ENCODE measurements at places on chromosomes 1 and 21.

DNA sequence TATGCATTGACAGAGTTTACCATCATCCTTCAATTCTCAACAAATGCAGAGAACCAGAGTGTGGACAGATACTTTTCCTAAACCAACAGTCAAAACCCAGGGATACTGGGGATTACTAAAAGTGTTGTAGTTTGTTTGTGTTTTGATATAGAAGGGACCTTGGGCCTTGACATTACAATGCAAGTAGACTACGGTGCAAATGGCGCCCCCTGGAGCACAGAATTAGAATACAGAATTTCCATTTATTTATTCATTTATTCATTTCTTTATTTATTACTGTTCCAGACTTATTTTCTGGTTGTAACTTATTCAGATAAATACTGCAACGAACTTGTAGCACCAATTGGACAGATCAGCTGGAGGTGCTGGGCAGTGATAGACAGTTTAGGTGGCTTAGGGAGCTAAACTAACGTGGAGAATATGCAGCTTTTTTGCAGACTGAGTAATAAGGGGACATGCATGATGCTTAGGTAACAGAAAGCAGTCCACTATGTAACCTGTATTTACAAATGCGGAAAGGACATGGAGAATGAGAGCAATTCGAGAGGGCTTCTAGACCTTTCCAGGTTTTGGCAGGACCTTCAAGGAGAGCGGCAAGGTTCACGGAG, 42.6 kb downstream of the KIRREL1 start:
- DNase-seq: no peak

- peak; percentile 23 for DNase-seq
Measured at GRCh38 chr1:48236716-48237470, 14.4 kb downstream of the SLC5A9 start.

GRCh38 chr1:106814418-106814817, 242.1 kb upstream of the PRMT6 start:
- no peak for DNase-seq

DNA sequence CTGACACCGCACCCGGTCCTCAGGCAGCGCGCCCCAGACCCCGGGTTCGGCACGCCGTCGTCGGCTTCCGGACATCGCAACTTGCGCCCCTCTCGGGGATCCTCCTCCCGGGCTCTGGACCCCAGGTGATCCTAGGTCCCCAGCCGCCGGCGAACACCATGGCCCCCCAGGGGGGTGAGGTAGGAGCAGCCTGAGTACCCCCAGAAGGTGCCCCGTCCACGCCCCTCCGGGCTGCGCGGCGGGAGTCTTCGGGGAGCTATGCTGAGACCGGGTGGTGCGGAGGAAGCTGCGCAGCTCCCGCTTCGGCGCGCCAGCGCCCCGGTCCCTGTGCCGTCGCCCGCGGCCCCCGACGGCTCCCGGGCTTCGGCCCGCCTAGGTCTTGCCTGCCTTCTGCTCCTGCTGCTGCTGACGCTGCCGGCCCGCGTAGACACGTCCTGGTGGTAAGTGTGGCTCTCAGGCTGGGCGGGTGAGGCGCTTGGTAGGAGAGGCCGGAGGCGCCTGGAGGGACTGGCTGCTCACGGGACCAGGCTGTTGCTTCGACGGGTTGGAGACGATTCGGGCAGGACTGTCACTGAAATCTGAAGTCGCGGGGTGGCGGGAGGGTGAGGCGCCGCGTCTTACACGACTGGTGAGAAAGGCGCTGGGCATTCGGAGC, 367 bp downstream of the WNT2B start:
- DNase-seq: no peak

GRCh38 chr21:37365517-37366481, 774 bp upstream of the DYRK1A start:
- DNase-seq: peak; percentile 60

GRCh38 chr21:42732033-42732410, 78.6 kb downstream of the PDE9A start:
- no peak for DNase-seq

DNA sequence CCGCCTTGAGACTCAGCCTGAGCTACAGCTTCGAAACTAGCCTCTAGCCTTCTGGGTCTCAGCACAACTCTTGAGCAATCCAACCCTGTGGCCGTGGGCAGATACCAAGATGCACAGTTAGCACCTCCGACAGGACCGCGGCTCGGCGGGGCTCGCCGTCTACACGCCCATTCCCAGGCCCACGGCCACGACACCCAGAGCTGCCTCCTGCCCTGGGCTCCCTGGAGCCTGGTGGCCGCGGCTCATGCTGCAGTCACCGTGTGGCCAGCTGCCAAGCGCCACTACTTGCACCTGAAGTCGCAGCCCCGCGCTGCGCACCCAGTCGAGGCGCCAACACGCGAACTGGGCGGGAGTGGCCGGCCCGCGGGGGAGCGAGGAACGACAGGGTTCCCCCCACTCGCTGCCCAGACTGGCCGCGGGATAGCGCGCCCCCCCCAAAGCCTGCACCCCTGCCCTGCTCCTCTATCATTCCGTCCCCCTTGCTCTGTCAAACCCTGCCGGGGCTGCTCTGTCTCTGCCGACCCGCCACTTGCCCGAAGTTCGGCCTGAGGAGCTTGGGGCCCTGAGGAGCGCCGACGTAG, 729 bp upstream of the CDCA8 start:
- no peak for DNase-seq

DNA sequence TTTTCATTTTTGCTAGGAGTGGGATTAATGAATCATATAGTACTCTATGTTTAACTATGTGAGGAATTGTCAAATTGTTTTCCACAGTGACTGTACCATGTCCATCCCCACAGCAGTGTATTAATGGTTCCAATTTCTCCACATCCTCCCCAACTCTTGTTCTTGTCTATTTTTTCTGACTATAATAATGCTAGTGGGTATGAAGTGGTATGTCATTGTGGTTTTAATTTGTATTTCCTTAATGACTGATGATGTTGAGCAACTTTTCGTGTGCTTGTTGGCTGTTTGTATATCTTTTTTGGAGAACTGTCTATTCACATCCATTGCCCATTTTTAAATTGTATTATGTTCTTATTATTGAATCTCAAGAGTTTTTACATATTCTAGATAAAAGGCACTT, 10.0 kb upstream of the KPRP start:
- DNase-seq: no peak
